Activated T-helper 1 cell treated with anti-CD3 and anti-CD28 coated beads, Interleukin-12 subunit alpha, Interleukin-12 subunit beta, Interleukin-2, Interleukin-4 antibody, amounts not matched to agents 30 ng/mL and 10 ng/mL and 1 ng/mL, durations not matched to agents 14 hours and 24 hours and 36 hours (primary cell): ENCODE measurements at places on chromosomes 5 and 9. TPM values are rescaled to one million over a fixed set of nuclear protein-coding genes. Genes with fewer than 3 reads are reported as not detected.

DNA sequence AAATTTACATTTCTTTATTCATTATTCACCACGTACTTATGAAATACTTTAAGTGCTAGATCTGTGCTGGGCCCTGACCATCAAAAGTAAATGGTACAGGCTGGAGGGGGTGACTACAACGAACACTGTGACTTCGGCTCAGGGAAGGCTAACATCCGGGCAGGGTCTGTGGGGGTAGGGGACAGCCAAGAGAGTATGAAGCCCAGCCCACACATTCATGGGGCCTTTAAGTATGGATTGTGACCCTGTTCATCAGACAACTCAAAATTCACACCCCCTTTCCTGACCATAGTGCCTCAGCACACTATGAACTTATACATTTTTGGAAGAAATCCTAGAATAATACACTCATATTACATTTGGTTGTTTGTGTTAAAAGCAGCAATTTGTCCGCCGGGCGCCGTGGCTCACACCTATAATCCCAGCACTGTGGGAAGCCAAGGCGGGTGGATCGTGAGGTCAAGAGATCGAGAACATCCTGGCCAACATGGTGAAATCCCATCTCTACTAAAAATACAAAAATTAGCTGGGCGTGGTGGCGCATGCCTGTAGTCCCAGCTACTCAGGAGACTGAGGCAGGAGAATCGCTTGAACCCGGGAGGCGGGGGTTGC lies 33.3 kb downstream of the MORN5 start:
- peaks cover 3% of the 10 kb centered on the region for H3K27me3 ChIP-seq
- H3K4me1 ChIP-seq = no peaks in the 10 kb centered on the region
- no peak for DNase-seq
- H3K27ac ChIP-seq = no peak overlapping the region
- H3K36me3 ChIP-seq = no peaks in the 10 kb centered on the region

DNA sequence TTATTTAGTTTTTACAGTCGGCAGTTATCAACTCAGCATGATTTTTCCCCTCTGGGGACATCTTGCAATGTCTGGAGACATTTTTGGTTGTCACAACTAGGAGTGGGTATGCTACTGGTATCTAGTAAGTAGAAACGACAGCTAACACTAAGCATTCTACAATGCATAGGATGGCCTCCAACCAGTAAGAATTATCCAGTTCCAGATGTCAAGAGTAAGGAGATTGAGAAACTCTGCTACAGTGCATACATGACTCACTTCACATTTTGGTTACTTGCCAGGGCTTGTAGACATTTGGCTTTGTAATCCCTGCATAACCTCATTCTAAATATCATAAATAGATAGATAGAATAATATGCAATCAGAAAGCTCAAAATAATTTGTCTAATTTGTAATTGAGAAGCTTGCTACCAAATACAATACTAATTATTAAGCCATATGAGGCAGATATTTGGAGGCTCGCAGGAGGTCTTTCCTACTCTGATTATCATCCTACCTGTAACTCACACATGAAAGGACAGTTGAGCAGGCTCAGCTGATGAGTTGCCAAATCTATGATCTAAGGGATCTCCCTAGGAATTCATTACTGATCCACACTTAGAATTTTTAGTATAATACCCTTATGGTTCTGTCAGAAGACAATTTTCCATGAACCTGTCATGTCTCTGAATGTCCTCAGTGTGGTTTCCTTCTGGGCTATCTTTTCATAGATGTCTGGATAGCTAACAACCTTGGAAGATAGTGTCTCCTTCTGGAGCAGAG lies 346.9 kb upstream of the TLE4 start:
- peaks cover 2% of the 10 kb centered on the region for H3K27me3 ChIP-seq
- no peak overlapping the region for H3K4me3 ChIP-seq
- H3K36me3 ChIP-seq = no peaks in the 10 kb centered on the region
- H3K27ac ChIP-seq = no peak overlapping the region

- peaks cover 8% of the 10 kb centered on the region for H3K36me3 ChIP-seq
- H3K4me1 ChIP-seq = peaks cover 4% of the 10 kb centered on the region
- no peak overlapping the region for H3K4me3 ChIP-seq
- H3K27me3 ChIP-seq = no peaks in the 10 kb centered on the region
- no peak for DNase-seq
Observed at GRCh38 chr5:173108914-173109313, 35.4 kb upstream of the BNIP1 start.

- DNase-seq = no peak
- peak overlapping the region; percentile 48 for H3K27ac ChIP-seq
- no peaks in the 10 kb centered on the region for H3K27me3 ChIP-seq
- no peak overlapping the region for H3K4me3 ChIP-seq
- peaks cover 5% of the 10 kb centered on the region for H3K4me1 ChIP-seq
Observed at GRCh38 chr9:114339130-114339908, 9.7 kb downstream of the ORM2 start.

DNA sequence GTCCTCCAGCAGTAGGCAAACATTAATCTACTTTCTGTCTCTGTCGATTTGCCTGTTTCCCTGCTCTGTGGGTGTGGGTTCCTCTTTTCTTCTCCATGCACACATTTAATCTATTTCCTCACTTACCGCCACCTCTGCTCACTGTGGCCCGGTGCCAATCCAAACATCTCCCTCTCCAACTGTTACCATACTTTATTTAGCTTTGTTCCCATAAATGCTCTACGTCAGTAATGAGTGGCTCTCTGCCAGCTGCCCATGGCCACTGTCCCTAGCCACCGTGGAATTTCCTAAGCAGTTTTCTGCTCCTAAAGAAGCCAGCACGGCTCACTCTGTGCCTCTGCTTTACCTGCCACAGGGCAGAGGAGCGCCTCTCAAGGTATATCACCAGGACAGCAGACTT lies 19.5 kb upstream of the GOLPH3 start:
- no peak overlapping the region for H3K4me3 ChIP-seq
- H3K4me1 ChIP-seq = no peaks in the 10 kb centered on the region
- peaks cover 9% of the 10 kb centered on the region for H3K27me3 ChIP-seq
- DNase-seq = no peak
- no peak overlapping the region for H3K27ac ChIP-seq
- no peaks in the 10 kb centered on the region for H3K36me3 ChIP-seq

Gene TMEM232
- 0.61 and 1.3 TPM in 2 replicates for total RNA-seq

GRCh38 chr5:131679911-131680310 lies 44.9 kb upstream of the RAPGEF6 start:
- no peak for DNase-seq
- H3K36me3 ChIP-seq = peaks cover 45% of the 10 kb centered on the region
- H3K4me3 ChIP-seq = no peak overlapping the region
- no peaks in the 10 kb centered on the region for H3K27me3 ChIP-seq
- H3K27ac ChIP-seq = no peak overlapping the region
- H3K4me1 ChIP-seq = peaks cover 26% of the 10 kb centered on the region

DNA sequence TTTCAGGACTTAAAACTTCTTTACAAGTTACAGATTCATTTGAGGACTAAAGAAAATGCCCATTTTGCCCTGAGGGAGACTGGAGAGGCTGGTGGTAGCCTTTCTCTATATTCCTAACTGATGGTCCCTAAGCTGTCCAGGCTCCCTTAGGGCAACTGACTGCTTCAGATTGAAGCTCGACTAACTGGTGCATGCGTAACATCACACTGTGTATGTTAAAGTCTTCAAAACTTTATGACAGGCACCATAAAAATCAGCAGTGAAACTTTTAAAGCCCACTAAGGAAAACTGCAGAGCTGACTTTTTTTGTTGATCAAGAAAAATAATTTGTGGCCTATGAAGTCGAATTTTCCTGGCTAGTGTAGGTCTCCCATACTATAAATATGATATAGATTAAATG lies 233.0 kb upstream of the RPS23 start:
- DNase-seq = no peak
- peaks cover 13% of the 10 kb centered on the region for H3K4me1 ChIP-seq
- H3K4me3 ChIP-seq = no peak overlapping the region
- H3K27ac ChIP-seq = no peak overlapping the region
- H3K27me3 ChIP-seq = no peaks in the 10 kb centered on the region
